A549 (cell line): ENCODE measurements at places on chromosomes 3 and 15.

GRCh38 chr3:133747907-133748639 lies 1.9 kb downstream of the TF start:
- no peak for DNase-seq

GRCh38 chr15:85825719-85826118 lies 31.0 kb upstream of the KLHL25 start:
- DNase-seq = no peak

- no peak for DNase-seq
Observed at GRCh38 chr15:67100124-67100791, 34.9 kb downstream of the SMAD3 start.

DNA sequence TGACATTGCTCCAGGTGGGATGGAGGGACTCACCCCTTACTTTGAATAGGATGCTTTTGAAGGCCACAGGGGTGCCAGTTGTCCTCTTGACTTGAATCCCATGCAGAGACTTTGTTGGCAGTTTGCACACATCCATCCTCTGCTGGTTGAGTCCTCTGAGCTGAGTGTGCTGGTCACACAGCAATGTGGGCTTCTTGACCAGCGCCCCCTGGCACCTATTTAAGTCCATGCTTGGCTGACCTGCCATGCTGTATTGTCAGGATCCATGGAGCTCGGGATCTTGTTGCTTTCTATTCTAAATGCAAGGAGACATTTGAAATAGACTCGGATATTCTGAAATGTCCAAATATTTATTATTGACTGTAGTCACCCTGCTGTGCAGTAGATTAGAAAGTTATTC lies 19.8 kb downstream of the RAB7A start:
- no peak for DNase-seq

- no peak for DNase-seq
Observed at GRCh38 chr15:69232144-69232543, 66.6 kb upstream of the PAQR5 start.

GRCh38 chr3:159028706-159029105 lies 226.9 kb downstream of the MFSD1 start:
- no peak for DNase-seq

DNA sequence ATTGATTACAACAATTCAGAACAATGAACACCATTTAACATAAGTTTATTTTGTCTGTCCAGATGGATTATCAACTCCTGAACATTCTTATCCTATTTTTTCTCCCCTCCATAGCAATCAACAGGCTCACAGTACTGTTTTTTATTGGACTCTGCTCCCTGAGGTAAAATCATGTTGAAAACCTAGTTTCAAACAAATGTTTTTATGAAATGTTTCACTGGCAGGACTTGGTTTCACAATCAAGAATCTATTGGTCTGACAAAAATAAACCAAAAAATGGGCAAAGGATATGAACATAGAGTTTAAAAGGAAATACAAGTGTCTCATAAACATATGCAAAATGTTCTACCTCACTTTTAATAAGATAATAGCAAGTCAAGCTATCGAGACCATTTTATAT lies 2.6 kb upstream of the MYRIP start:
- DNase-seq = no peak

- DNase-seq = no peak
Observed at GRCh38 chr3:109021556-109021955, 67.9 kb upstream of the GUCA1C start.
